ENCODE measurements at places on chromosomes 16 and 17. TPM values are rescaled to one million over a fixed set of nuclear protein-coding genes. Genes with fewer than 3 reads are reported as not detected.

INCA1 gene
- total RNA-seq: 0.53 TPM

ASB16 gene
- 0.59 TPM for total RNA-seq

METTL2A gene
- total RNA-seq: 31.9 TPM

ERCC4 gene
- total RNA-seq: 11.9 TPM

HOXB8 gene
- total RNA-seq: not detected

DHRS7C gene
- total RNA-seq: not detected

GRCh38 chr17:59763861-59764260, 56.4 kb downstream of the VMP1 start:
- DNase-seq: no peak
- H3K27me3 ChIP-seq: no peaks in the 10 kb centered on the region
- H3K36me3 ChIP-seq: peaks cover 65% of the 10 kb centered on the region
- peaks cover 41% of the 10 kb centered on the region for H3K4me1 ChIP-seq

GRCh38 chr17:17151962-17152361, 54.2 kb downstream of the PLD6 start:
- H3K27me3 ChIP-seq: no peaks in the 10 kb centered on the region
- no peak for DNase-seq
- peaks cover 41% of the 10 kb centered on the region for H3K4me1 ChIP-seq
- H3K4me3 ChIP-seq: no peak overlapping the region
- peaks cover 68% of the 10 kb centered on the region for H3K36me3 ChIP-seq

GRCh38 chr17:77419547-77420094, 278.9 kb downstream of the SEC14L1 start:
- peaks cover 35% of the 10 kb centered on the region for H3K4me1 ChIP-seq
- no peaks in the 10 kb centered on the region for H3K27me3 ChIP-seq
- H3K36me3 ChIP-seq: peaks cover 8% of the 10 kb centered on the region
- no peak overlapping the region for H3K4me3 ChIP-seq
- H3K27ac ChIP-seq: no peak overlapping the region

- H3K4me1 ChIP-seq: peaks cover 18% of the 10 kb centered on the region
- peaks cover 19% of the 10 kb centered on the region for H3K36me3 ChIP-seq
- no peaks in the 10 kb centered on the region for H3K27me3 ChIP-seq
- H3K4me3 ChIP-seq: peak within 1 kb of the TSS; percentile 100
- peak within 1 kb of the TSS; percentile 97 for H3K27ac ChIP-seq
Observed at GRCh38 chr17:21042458-21043295, at the start of gene USP22. USP22 (minus strand) TSS chr17:21043011; CDS start chr17:21042835, 176 bp downstream.

DNA sequence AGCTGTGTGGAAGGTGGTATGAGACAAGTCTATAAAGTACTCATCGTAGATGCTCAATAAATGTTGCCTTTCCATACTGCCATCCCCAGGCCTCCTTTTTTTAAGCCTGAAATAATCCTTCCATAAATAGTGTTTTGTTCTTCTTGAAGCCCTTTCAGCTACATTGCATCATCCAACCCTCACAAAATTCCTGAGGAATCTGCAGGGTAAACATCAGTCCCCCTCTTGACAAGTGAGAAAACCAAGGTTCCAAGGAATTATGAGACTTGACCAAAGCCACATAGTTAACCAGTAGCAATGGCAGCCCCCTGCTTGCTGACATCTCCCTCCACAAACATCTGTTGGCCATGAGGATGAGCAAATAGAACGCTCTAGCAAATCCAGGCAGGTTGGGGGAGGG, 89.7 kb upstream of the CCL1 start:
- H3K27ac ChIP-seq: no peak overlapping the region
- no peaks in the 10 kb centered on the region for H3K4me1 ChIP-seq

GRCh38 chr17:49588312-49588711, 12.6 kb downstream of the NXPH3 start:
- no peak for DNase-seq
- H3K4me1 ChIP-seq: no peaks in the 10 kb centered on the region
- no peaks in the 10 kb centered on the region for H3K36me3 ChIP-seq
- no peaks in the 10 kb centered on the region for H3K27me3 ChIP-seq
- H3K4me3 ChIP-seq: no peak overlapping the region
- H3K27ac ChIP-seq: no peak overlapping the region

- H3K4me1 ChIP-seq: no peaks in the 10 kb centered on the region
- H3K27me3 ChIP-seq: peaks cover 28% of the 10 kb centered on the region
- no peak overlapping the region for H3K4me3 ChIP-seq
- H3K27ac ChIP-seq: no peak overlapping the region
Observed at GRCh38 chr17:63537991-63538692, 12.1 kb upstream of the DCAF7 start.

DNA sequence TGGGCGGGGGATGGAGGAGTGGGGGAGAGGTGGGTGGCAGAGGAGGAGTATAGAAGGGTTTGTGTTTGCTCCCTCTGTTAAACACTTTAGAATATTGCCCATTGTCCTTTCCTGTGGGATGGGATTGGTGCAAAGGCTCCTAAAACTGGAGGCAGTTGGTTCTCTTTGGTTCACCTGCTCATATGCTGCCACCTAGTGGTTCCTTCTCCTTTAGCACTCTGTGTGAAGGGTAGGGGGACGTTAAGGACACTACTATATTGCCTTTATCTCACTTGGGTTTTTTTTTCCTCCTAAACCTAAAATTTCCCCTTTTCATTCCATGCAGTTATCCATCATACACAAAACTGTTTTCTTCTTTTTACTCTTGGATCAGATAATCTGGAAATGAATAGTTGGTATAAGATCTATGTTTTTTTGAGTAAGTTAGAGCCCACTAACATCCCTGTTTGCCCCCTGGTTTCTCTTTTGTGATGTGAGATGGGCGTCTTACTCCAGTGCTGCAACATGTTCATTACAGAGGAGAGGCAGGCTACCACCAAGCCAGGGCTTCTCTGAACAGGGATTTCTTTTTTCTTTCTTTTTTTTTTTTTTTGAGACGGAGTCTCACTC, 23.8 kb downstream of the SNX11 start:
- no peak overlapping the region for H3K27ac ChIP-seq
- H3K27me3 ChIP-seq: no peaks in the 10 kb centered on the region
- no peak overlapping the region for H3K4me3 ChIP-seq
- H3K4me1 ChIP-seq: peaks cover 2% of the 10 kb centered on the region
- no peak for DNase-seq

DNA sequence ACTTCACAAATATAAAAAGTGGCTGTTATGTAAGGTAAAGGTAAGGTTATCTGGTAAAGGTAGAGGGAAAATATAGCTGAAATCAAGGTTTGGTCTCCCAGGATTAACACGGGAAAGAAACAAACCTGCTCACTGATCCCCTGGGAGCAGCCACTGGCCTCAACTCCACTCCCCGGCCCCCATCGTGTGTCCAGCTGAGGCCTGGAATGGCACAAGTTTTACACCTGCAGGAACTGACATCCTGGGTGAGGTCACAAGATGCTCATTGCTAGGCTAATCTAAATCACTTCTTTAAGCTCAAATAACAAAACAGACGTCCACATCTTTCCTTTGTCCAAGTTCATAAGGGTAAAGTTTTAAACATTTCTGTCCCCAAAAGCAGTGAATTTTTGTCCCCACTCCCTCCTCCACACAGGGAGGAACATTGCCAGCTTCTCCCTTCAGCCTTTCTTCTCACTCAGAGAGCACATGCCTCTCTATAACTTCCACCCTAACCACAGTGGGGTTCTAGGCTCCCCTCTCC, 46.3 kb downstream of the ERN1 start:
- DNase-seq: no peak
- no peak overlapping the region for H3K4me3 ChIP-seq
- no peak overlapping the region for H3K27ac ChIP-seq
- H3K27me3 ChIP-seq: no peaks in the 10 kb centered on the region

DNA sequence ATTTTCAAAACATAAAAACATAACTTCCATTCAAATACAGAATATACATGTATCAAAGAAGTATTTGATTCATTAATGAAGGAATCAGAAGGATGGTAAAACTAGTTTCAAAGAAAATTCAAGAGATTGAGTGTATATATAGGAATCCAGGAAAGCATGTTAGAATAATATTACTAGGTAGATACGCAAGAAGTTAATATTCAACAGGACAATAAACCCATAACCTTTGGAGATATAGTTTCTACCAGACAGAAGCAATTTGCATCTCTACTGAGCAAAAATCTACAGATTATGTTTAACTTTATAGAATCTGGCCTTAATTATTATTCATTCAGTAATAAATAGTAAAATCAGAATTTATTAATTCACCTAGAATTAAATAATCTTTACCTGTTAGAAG, 166.8 kb downstream of the CNTNAP4 start:
- H3K4me1 ChIP-seq: no peaks in the 10 kb centered on the region
- no peak for DNase-seq
- no peaks in the 10 kb centered on the region for H3K36me3 ChIP-seq
- no peak overlapping the region for H3K4me3 ChIP-seq
- H3K27ac ChIP-seq: no peak overlapping the region

DNA sequence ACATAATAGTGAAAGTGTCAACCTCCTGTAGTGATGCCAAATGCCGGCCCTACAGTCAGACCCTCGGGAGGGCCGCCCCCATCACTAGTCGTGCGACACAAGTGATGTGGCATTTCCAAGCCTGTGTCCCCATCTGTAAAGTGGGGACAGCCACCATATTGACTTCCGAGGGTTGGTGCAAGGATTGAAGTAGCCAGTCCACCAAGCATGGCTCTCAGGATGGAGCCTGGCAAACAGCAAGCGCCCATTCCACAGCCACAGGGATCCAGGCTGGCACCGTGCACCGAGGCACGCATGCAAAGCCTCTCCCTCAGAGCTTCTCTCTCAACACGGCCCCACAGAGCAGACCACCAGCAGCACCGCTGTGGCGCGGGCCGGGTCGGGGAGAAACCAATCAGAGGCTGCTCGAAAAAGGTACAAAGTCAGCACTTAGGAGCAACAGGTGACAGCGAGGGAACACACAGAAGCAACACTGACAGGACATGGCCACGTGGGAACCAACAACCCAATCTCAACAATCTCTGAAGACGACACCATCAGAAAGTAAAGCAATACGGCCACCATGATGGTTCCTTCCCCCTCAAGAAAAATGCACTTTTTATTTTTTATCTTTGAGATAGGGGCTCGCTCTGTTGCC, 20.6 kb downstream of the ZCCHC14 start:
- H3K36me3 ChIP-seq: no peaks in the 10 kb centered on the region
- peaks cover 1% of the 10 kb centered on the region for H3K4me1 ChIP-seq
- no peaks in the 10 kb centered on the region for H3K27me3 ChIP-seq
- H3K27ac ChIP-seq: no peak overlapping the region

- H3K27ac ChIP-seq: no peak overlapping the region
- H3K27me3 ChIP-seq: peaks cover 46% of the 10 kb centered on the region
- H3K4me3 ChIP-seq: no peak overlapping the region
- H3K36me3 ChIP-seq: no peaks in the 10 kb centered on the region
- no peak for DNase-seq
Observed at GRCh38 chr17:50637829-50638605, 3.3 kb downstream of the ABCC3 start.

GRCh38 chr17:43846221-43846712, 709 bp upstream of the CD300LG start:
- peak; percentile 62 for DNase-seq
- H3K4me3 ChIP-seq: no peak overlapping the region
- H3K27ac ChIP-seq: no peak overlapping the region
- H3K27me3 ChIP-seq: peaks cover 10% of the 10 kb centered on the region
- no peaks in the 10 kb centered on the region for H3K36me3 ChIP-seq

- no peaks in the 10 kb centered on the region for H3K36me3 ChIP-seq
- no peak overlapping the region for H3K4me3 ChIP-seq
- no peak for DNase-seq
- H3K27ac ChIP-seq: no peak overlapping the region
- no peaks in the 10 kb centered on the region for H3K4me1 ChIP-seq
Observed at GRCh38 chr16:61362585-61362984, 673.7 kb downstream of the CDH8 start.

GRCh38 chr17:31394544-31394943, 3.1 kb downstream of the RAB11FIP4 start:
- no peaks in the 10 kb centered on the region for H3K36me3 ChIP-seq
- no peak overlapping the region for H3K4me3 ChIP-seq
- H3K27ac ChIP-seq: no peak overlapping the region
- no peaks in the 10 kb centered on the region for H3K4me1 ChIP-seq
